ENCODE measurements at places on chromosomes 2 and 18. TPM values are rescaled to one million over a fixed set of nuclear protein-coding genes. Genes with fewer than 3 reads are reported as not detected.

The ANKRD62 gene
- total RNA-seq: 0.40 TPM

The IL36G gene
- 0.40 TPM for total RNA-seq

The FBLN7 gene
- total RNA-seq: 0.10 TPM

The MAL gene
- total RNA-seq: 3.5 TPM

The FMNL2 gene
- 10.6 TPM for total RNA-seq

The NEMP2 gene
- 5.1 TPM for total RNA-seq

The GREB1L gene
- 0.20 TPM for total RNA-seq

The MAP4K3 gene
- 30.9 TPM for total RNA-seq

The SMYD1 gene
- 1.9 TPM for total RNA-seq

The IL18RAP gene
- 0.69 TPM for total RNA-seq

The L3MBTL4 gene
- total RNA-seq: 3.5 TPM

The ADGRF3 gene
- total RNA-seq: 0.16 TPM

The ALPI gene
- total RNA-seq: 27.1 TPM
